ENCODE measurements at places on chromosomes 16 and 17. TPM values are rescaled to one million over a fixed set of nuclear protein-coding genes. Genes with fewer than 3 reads are reported as not detected.

GRCh38 chr17:38326996-38327792 lies 16.6 kb downstream of the GPR179 start:
- peak; percentile 65 for DNase-seq

- no peak for DNase-seq
Observed at GRCh38 chr16:85978976-85979375, 80.0 kb downstream of the IRF8 start.

DNA sequence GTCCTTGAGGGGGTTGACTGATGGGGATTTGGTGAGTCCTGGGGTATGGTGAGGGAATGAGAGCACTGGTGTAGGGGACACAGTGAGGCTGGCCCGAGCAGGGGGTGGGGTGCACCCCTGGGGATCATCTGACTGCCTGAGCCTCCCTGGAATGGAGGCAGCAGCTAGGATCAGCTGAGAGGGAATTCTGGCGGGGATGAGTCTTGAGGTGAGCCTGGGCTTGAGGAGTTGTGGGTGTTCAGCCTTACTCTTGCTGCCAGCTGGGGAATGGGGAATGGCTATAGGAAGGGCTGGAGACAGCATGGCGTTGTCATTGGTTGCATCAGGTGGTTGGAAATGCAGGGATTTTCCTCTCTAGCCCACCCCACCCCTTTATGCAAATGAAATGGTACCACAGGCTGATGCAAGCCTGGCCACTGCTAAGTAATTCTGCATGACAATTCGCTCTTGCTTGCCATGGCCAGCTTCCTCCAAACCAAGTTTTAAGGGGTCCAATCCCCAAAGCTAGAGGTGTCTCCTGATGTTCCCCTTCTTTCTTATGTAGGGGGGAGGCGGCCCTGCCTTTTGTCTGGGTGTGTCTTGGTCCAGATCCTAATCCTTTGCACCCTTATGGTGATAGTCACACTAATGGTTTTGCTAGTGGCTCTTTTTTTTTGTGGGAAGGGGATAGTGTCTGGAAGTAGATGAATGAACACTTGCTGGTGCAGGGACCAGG lies 7.5 kb downstream of the NFE2L1 start:
- DNase-seq = no peak

DNA sequence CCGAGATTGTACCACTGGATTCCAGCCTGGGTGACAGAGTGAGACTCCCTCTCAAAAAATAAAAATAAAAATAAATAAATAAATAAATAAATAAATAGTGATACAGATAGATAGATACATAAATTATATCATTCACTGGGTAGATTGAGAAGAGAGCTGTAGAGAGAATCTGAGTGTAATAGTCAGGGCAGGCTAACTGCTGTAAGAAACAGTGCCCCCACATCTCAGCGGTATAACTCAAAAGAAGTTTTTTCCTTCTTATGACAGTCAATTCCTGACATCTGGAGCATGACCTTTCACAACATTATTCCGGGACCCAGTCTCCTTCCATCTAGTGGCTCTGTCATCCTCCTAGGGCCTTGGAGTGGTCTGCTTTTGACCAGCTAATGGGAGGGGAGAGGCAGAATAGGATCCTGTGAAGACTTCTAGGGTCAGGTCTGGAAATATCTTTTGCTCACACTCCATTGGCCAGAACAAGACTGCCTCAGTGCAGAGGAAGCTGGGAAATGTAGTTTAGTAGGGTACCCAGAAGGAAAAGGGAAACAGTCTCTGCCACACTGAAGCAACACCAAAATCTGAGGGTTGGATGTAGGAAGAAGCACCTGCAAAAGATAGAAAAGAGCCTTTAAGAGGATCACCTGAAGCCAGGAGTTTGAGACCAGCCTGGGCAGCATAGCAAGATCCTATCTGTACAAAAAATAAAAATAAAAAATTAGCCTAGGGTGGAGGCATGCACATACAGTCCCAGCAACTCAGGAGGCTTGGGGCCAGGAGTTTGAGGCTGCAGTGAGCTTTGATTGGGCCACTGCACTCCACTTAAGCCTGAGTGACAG lies 3.0 kb upstream of the QPRT start:
- no peak for DNase-seq

DNA sequence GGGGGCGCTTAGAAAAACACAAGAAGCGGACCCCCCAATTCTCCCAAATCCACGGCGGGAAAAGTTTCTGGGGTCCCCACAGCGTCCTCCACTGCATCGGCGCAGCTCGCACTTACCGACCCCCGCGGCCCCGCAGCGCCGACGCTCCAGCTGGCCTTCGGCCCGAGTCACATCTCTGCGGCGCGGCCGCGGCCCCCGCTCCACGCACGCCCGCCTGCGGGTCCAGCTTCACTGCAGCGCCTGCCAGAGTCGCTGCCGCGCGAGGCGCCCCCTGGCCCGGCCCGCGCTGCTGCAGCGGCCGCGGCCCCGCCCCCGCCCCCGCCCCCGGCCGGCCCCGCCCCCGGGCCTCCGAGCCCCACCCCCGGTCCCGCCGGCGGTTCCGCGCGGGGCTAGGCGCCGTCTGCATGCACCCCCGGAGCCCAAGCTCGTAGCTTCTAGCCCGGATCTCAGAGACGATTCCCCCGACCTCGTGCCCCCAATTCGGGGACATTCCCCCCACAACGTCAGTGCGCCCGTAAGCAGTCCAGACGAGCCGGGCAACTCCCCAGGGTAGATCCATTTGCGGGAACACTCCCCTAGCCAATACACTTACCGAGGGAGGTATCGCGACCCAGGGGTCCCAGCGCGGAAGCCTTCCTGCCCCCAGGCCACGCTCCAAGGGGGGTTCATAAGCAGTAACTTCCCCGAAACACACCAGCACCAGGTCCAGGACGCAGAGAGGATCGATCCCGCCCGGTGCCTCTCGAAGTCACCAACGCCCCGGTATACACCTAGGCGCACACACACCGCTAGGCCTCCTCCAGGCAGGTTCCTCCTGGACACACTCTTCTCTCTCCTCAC lies at the start of gene GPRC5B:
TSS of gene GPRC5B (minus strand) at position 238 of the 840 bp plus-strand sequence. CDS start 12,003 bp downstream, outside the sequence.
- no peak for DNase-seq

- DNase-seq = no peak
Observed at GRCh38 chr16:680625-680945, 375 bp downstream of the STUB1 start.

DNA sequence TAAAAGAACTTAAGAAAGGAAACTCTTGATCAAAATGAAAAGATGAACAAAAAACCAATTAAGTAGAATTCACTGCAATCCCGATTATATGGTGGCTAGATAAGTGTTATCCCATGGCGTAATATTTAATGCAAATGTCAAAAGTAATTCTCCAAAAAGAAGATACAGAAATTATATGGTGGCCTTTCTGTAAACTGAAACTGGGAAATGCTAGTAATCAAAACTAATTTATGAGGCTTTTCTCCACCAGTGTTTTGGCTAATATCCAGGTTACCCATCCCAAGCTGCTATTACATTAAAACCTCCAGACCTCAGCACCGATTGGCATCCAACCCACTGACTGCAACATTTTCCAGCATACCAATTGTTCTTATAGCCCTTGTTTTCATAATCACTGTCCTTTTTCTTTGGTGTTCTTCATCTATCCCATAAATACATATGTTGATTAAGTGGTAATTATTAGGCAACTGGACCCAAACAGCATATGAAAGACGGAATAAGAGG lies 77.2 kb upstream of the TNRC6A start:
- no peak for DNase-seq

- DNase-seq = no peak
Observed at GRCh38 chr16:81447383-81448101, 2.9 kb downstream of the CMIP start.

- no peak for DNase-seq
Observed at GRCh38 chr17:28086519-28086918, 44.0 kb downstream of the NLK start.

- DNase-seq = no peak
Observed at GRCh38 chr17:17577373-17577772, 14.1 kb downstream of the PEMT start.

GRCh38 chr17:55450232-55450825 lies 28.7 kb upstream of the MMD start:
- DNase-seq = no peak

DNA sequence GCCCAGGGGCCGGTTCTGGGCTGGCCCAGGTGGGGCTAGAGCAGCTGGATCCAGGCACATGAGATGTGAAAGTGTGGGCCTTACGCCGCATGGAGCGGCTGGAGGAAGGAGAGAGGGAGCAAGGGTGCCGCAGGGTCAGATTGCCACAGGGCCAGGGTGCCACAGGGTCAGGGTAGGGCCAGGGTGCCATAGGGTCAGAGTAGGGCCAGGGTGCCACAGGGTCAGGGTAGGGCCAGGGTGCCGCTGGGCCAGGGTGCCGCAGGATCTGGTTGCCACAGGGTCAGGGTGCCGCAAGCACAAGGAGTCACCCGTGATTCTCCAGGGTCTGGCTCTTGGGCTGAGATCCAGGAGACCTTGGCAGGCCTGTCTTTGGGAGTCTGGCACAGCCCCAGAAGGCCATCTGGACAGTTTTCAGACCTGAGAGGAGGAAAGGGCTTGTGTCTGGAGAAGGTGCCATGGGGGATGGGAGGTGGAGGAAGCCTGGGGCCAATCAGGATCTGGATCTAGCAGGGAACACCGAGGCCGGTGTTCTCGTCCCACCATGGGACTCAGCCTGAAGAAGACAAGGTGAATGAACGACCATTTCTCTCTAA lies 13.1 kb upstream of the LASP1NB start:
- DNase-seq = peak; percentile 68

DNA sequence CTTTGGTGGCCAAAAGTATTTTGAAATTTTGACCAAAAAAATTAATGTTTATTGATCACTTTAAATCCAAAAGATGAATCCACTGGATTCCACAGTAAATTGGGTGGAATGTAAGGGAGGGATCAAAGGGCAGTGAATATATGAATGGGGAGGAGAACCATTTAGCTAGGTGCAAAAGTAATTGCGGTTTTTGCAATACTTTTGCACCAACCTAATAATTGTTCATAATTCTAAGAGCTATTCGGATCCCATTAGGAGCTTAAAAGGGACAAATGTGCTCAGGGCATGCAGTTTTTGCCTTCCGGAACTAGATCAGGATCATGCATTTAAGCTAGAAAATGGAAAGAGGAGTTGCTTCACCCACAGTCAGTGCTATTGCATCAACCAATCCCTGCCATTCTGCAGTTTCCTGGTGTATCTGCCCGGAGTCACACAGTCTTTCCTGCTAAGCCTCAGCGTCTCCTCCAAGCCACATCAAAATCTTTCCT lies at the start of gene LPO:
TSS of gene LPO (plus strand) at position 438 of the 488 bp plus-strand sequence. CDS start 4,396 bp downstream, outside the sequence.
- DNase-seq = no peak

- DNase-seq = no peak
Observed at GRCh38 chr16:83674931-83675535, 132.7 kb upstream of the HSBP1 start.

- DNase-seq = peak; percentile 93
Observed at GRCh38 chr17:77423589-77424451, 283.1 kb downstream of the SEC14L1 start.

GRCh38 chr17:49090878-49091594 lies 41.5 kb upstream of the B4GALNT2 start:
- no peak for DNase-seq

- no peak for DNase-seq
Observed at GRCh38 chr17:16100737-16101400, 101.2 kb downstream of the TTC19 start.

FLII gene
- 318 TPM for total RNA-seq

SLC47A2 gene
- not detected for total RNA-seq

CFAP52 gene
- not detected for total RNA-seq

C16orf54 gene
- not detected for total RNA-seq

CDH1 gene
- total RNA-seq = 203 TPM

PRKCB gene
- total RNA-seq = 40.0 TPM

FBXO39 gene
- 1.0 TPM for total RNA-seq

GPRC5B gene
- 10.6 TPM for total RNA-seq

ATP1B2 gene
- 0.49 TPM for total RNA-seq

VAMP2 gene
- total RNA-seq = 54.8 TPM

ATP2A3 gene
- total RNA-seq = 61.7 TPM

CCDC144A gene
- 1.2 TPM for total RNA-seq

TBC1D26 gene
- 0.29 TPM for total RNA-seq

SDR42E1 gene
- 34.6 TPM for total RNA-seq

All from suprapubic skin (tissue), 4 donors.